Omental fat pad (tissue), 4 donors: ENCODE measurements at places on chromosomes 12 and 14. TPM values are rescaled to one million over a fixed set of nuclear protein-coding genes. Genes with fewer than 3 reads are reported as not detected.

The PLEKHD1 gene
- total RNA-seq, result 0.12 TPM

The PMCH gene
- total RNA-seq, result not detected

The CCDC60 gene
- total RNA-seq, result not detected

The SRRM4 gene
- total RNA-seq, result not detected

The PLEKHG7 gene
- total RNA-seq, result not detected

The SLCO1B3 gene
- 0.47 TPM for total RNA-seq

The SDR9C7 gene
- not detected for total RNA-seq

The C1RL gene
- total RNA-seq, result 85.9 TPM

The NRL gene
- total RNA-seq, result 4.3 TPM

The SP1 gene
- 60.9 TPM for total RNA-seq

The PPM1H gene
- 1.4 TPM for total RNA-seq

- DNase-seq, result no peak
Measured at GRCh38 chr12:90029317-90029716, 320.7 kb upstream of the ATP2B1 start.

DNA sequence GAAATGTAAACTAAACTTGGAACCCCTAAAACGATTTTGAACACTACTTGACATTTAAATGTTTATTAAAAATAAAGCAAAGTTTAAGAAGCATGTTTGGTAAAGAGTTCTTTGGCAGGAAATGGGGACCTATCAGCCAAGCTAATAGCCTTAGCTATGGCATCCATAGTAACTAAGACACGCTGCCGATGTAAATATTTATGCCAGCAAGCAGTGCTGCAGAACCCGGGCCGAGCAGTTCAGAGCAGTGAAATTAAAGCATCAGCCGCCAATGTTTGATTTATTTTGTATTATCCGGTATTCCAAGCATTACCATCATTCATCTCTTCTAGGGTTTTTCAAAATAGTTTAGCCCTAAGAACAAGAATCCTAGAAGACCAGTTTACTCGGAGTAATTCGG lies 61.6 kb downstream of the PPP2R5C start:
- no peak for DNase-seq

DNA sequence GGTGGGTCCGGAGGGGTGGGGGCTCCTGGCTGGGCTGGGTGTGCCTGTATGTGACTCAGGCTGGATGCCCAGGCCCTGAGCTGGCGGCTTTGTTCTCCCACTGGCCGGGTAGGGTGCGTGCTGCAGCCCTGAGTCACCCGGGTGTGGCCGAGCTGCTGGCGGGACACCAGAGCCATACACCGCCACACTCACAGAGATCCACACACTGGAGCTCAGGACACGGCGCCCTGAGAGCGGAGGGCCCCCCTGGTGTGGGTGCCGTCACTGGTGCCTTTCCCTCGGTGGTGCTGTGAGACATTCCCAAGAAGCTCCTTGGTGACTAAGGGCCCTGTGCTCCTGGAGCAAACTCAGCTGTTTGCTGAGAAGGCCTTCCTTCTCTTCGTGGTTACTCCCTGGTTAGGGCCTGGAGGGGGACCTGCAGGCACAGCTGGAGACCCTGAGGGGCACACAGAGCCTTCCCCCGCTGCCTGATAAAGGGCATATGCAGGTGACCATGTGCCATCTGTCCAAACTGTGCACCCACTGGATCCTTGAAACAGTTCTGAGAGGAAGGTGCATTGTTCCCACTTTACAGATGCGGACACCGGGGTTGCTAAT lies 44.3 kb downstream of the KRT80 start:
- peak; percentile 85 for DNase-seq

GRCh38 chr14:56555921-56556570 lies 23.6 kb upstream of the TMEM260 start:
- no peak for DNase-seq

- DNase-seq, result no peak
Measured at GRCh38 chr14:105850853-105851581, 324.6 kb downstream of the TMEM121 start.

- DNase-seq, result no peak
Measured at GRCh38 chr14:77822307-77822706, 22.4 kb downstream of the ADCK1 start.

DNA sequence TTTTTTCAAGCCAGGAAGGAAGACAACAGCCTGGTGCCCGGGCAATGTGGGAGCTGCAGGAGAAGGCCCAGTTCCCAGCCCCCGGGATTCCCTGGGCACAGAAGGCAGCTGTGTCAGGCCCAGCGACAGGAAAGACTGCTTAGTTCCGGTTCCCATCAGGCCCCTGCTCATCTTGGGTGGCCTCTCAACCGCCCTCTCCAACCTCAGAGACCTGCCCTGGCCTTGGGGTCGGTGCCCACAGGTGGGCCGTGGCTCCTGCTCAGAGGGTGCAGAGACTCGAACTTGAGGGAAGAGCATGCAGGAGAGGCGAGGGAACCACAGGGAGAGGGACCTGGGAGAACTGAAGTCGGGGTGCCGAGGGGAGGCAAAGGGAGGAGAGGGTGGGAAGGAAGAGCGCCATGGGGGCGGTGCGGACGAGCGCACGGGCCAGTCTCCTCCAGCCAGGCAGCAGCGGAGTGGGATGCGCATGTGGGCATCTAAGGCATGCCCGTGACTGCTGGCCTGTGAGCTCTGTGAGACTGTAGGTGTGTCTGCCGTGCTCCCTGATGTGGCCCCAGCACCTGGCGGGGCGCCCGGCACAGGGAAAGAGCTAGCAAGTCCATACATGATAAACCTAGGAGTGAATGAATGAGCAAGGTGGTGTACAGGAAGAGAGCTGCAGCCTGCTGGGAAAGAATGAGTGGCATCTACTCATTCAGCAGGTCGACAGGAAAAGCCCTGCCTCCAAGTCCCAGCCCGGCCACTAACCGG lies 42.7 kb downstream of the SSH1 start:
- DNase-seq, result no peak

DNA sequence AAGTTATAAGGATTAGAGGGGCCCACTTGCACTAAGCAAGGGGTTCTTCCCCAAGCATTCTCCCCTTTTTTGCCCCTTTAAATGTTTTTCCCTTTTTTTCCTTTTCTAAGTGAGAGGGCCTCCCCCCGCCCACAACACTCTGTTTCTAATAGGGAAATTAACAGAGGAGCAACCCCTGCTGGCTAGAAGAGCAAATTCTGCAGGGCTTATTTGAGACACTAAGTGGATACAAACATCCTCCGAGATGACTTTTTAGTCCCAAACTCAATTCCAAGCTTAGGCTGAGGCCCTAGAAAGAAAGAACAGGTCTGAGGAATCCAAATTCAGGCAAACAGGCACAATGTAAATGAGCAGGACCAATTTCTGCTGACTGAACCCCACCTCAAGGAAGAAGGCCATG lies 138.9 kb downstream of the GPR65 start:
- DNase-seq, result no peak

GRCh38 chr14:62062645-62063044 lies 300.4 kb downstream of the SNAPC1 start:
- DNase-seq, result no peak

DNA sequence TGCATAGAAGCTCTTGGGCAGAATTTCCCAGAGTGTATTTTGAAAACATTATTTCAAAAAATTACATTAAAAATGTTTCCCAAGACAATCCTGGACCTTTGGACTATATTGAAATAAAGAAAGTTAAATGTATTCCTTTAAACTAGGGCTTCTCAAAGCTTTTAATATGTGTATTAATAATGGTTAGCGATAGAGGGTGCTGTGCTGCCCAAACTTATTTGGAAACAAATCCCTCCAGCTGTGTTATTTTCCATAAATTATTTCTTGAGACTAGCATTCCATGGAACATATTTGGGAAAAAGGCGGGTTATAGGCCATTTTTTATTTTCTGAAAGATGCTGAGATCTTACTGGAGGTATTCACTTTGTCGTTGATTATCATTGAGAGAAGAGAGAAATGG lies 397.8 kb upstream of the MIS18BP1 start:
- no peak for DNase-seq

GRCh38 chr12:109346920-109347319 lies 780 bp upstream of the MYO1H start:
- no peak for DNase-seq

DNA sequence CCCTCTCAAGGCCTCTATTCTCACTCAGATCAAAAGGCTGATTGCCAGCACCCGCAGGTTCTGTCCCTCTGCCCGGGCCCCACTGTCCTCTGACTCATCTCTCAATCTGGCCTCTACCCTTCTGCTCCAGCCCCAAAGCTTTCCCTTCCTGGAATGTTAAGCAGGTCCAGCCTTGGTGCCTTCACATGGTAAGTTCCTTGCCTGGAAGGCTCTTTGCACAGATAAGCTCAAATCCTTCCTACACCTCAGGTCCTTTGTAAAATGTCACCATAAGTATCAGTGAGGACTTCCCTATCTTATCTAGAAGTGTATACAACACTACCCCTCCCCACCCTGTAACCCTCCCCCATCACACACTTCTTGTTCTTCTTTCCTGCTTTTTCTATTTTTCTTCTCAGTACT lies 22.2 kb downstream of the LPCAT3 start:
- no peak for DNase-seq

DNA sequence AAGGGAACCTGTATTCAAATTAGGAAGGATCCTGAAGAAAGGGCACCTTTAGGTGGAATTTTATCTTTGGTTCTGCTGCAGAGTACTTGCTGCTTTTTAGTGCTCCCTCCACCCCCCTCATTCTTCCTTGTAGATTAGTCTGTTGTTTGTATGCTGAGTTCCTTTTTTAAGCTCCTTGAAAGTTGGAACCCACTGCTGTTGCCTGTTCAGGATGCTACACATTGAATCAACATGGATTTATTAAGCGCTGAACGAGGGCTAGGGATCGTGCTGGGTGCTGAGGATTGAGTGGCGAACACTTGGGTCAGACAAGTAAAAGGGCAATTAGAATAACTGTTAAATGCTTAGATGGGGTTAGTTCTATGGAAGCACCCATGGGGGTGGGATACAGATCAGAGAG lies 884 bp upstream of the AMN1 start:
- DNase-seq, result no peak

GRCh38 chr12:106122004-106122403 lies 16.8 kb downstream of the NUAK1 start:
- DNase-seq, result no peak

GRCh38 chr12:50922820-50923219 lies 29.5 kb upstream of the HIGD1C start:
- no peak for DNase-seq

DNA sequence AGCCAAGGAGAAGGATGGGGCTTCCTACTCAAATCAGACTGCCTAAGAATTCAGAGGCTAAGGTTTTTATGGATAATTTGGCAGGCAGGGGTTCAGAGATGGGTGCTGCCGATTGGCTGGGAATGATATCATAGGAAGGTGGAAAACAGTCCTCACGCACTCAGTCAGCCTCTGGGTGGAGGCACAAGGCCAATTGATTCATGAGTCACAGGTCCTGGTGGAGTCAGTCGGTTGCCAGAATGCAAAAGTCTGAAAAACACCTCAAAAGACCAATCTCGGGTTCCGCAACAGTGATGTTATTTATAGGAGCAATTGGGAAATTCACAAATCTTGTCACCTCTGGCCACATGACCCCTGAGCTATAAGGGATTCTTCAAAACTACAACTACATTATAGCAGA lies 105.5 kb downstream of the GXYLT1 start:
- no peak for DNase-seq
